Regular cardiac myocyte (primary cell): ENCODE measurements at places on chromosomes 11 and 22. TPM values are rescaled to one million over a fixed set of nuclear protein-coding genes. Genes with fewer than 3 reads are reported as not detected.

TENM4 gene
- total RNA-seq = 1.7 and 16.6 TPM in 2 replicates

MUC15 gene
- total RNA-seq = not detected in 2 replicates

OR8D4 gene
- total RNA-seq = not detected in 2 replicates

TRIM51G gene
- not detected in 2 replicates for total RNA-seq

TPH1 gene
- total RNA-seq = under 0.01 TPM in 1 of 2 replicates, not detected in the other
